Peyer's patch (tissue), 4 donors: ENCODE measurements at places on chromosomes 4 and X. TPM values are rescaled to one million over a fixed set of nuclear protein-coding genes. Genes with fewer than 3 reads are reported as not detected.

DNA sequence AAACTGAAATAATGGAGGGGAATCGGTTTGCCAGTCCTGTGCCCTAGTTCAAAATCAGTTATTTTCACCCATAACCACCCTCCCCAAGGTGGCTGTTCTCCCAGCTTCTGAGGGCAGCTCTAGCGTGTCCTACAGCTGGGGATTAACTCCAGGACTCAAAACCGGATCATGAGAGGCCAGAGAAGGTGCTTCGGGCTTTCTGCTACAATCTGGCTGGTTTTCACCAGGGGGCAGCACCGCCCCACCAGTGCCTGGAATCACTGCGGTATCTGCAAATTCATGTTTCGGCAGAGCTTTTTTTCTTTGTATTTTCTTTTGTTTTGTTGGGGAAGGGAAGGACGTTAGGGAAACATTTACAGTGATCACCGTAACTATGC lies 28.4 kb downstream of the PDHA1 start:
- no peaks in the 10 kb centered on the region for H3K27me3 ChIP-seq
- no peaks in the 10 kb centered on the region for H3K4me1 ChIP-seq
- no peak overlapping the region for H3K27ac ChIP-seq

- DNase-seq = peak; percentile 61
- no peak overlapping the region for H3K4me3 ChIP-seq
- no peaks in the 10 kb centered on the region for H3K27me3 ChIP-seq
- no peak overlapping the region for H3K27ac ChIP-seq
- no peaks in the 10 kb centered on the region for H3K4me1 ChIP-seq
- H3K36me3 ChIP-seq = no peaks in the 10 kb centered on the region
These were observed 272.5 kb downstream of the ARHGAP10 start for GRCh38 chr4:148004228-148004857.

FAM241A gene
- 0.70 TPM for total RNA-seq

- DNase-seq = no peak
- no peaks in the 10 kb centered on the region for H3K36me3 ChIP-seq
- no peak overlapping the region for H3K27ac ChIP-seq
- no peak overlapping the region for H3K4me3 ChIP-seq
- H3K4me1 ChIP-seq = no peaks in the 10 kb centered on the region
These were observed 5.9 kb upstream of the NR3C2 start for GRCh38 chr4:148448141-148448540.

GRCh38 chrX:71475785-71476540 lies 56.9 kb upstream of the OGT start:
- DNase-seq = no peak
- H3K4me1 ChIP-seq = no peaks in the 10 kb centered on the region
- H3K27me3 ChIP-seq = no peaks in the 10 kb centered on the region

GRCh38 chr4:8547912-8548730 lies 32.1 kb upstream of the GPR78 start:
- H3K27ac ChIP-seq = no peak overlapping the region
- H3K4me1 ChIP-seq = no peaks in the 10 kb centered on the region
- no peak for DNase-seq
- no peaks in the 10 kb centered on the region for H3K36me3 ChIP-seq
- H3K27me3 ChIP-seq = no peaks in the 10 kb centered on the region

- no peak overlapping the region for H3K27ac ChIP-seq
- no peaks in the 10 kb centered on the region for H3K4me1 ChIP-seq
- no peak overlapping the region for H3K4me3 ChIP-seq
- H3K27me3 ChIP-seq = no peaks in the 10 kb centered on the region
These were observed 210.8 kb upstream of the TEX13C start for GRCh38 chrX:125108921-125109320.

- no peak overlapping the region for H3K27ac ChIP-seq
- no peak for DNase-seq
- no peaks in the 10 kb centered on the region for H3K27me3 ChIP-seq
- no peaks in the 10 kb centered on the region for H3K4me1 ChIP-seq
- H3K36me3 ChIP-seq = no peaks in the 10 kb centered on the region
These were observed 158.3 kb upstream of the TAPT1 start for GRCh38 chr4:16384576-16384975.

DNA sequence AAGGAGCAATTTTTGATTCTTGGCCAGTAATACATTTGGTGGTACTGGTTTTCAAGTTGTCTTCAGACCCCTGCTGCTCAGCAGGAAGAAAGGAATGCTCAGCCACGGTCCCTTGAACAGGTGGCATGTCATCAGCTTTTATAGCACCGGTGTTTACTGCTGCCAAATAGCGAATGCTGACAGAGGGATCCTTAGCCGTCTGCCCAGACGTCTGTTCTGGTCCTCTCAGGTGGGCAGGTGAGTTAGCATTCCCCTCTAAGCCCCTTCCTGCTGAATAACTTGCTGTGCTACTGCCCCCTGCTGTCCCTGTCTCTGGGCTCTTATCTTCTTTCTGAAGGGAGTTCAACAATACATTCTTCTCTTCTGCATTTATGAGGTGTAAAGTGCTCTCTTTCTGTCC lies 28.4 kb downstream of the BOD1L1 start:
- H3K36me3 ChIP-seq = peaks cover 91% of the 10 kb centered on the region
- no peaks in the 10 kb centered on the region for H3K27me3 ChIP-seq
- H3K4me1 ChIP-seq = no peaks in the 10 kb centered on the region
- no peak overlapping the region for H3K27ac ChIP-seq
- no peak for DNase-seq
- no peak overlapping the region for H3K4me3 ChIP-seq

DNA sequence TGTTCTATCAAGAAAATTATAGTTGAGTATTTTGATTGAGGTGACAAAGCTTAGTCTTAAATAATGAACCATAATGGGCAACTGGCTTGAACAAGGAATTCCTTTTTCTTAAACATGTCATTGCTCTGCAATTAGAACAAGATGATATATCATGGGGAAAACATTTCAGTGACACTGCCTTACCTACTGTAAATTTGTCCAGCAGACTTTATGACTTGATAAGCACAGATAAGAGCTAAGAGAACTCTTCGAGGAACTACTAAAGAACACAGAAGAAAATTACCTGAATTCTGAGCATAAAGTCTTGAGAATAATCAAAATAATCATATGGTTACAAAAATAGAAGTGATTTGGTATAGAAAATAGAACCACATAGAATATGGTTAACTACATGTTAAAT lies 257.8 kb downstream of the PDHA2 start:
- no peak overlapping the region for H3K4me3 ChIP-seq
- no peaks in the 10 kb centered on the region for H3K4me1 ChIP-seq
- DNase-seq = no peak
- no peaks in the 10 kb centered on the region for H3K36me3 ChIP-seq

CNGA1 gene
- 22.2 TPM for total RNA-seq

FAAH2 gene
- total RNA-seq = 17.3 TPM

UGT2B10 gene
- total RNA-seq = not detected

AFF2 gene
- not detected for total RNA-seq

GRCh38 chrX:134026565-134027311 lies 41.3 kb upstream of the GPC3 start:
- H3K27me3 ChIP-seq = no peaks in the 10 kb centered on the region
- no peaks in the 10 kb centered on the region for H3K36me3 ChIP-seq
- no peak overlapping the region for H3K4me3 ChIP-seq

ANK2 gene
- 15.1 TPM for total RNA-seq

CC2D2A gene
- total RNA-seq = 9.4 TPM

DNA sequence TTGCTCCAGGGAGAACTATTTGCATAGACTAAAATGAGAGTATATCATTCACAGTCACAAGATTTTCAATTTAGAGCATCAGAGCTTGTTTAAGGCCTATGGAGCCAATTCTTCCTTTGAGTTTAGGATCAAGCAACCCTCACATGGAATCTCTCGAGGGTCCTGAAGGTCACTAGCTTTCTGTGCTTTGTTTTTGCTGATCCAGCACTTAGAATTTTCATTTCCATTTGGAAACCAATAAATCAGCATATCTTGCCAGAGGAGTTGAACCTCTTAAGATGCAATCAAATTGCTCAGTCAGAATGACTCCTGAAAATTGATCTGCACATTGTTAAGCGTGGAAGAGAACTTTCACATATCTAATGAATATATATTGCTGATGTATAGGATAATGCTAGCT lies 1039.6 kb downstream of the PDHA2 start:
- no peak for DNase-seq
- no peaks in the 10 kb centered on the region for H3K27me3 ChIP-seq
- H3K27ac ChIP-seq = no peak overlapping the region
- H3K36me3 ChIP-seq = no peaks in the 10 kb centered on the region
- no peaks in the 10 kb centered on the region for H3K4me1 ChIP-seq

ENOPH1 gene
- total RNA-seq = 13.1 TPM

GRCh38 chr4:141912831-141913230 lies 276.4 kb downstream of the IL15 start:
- no peaks in the 10 kb centered on the region for H3K27me3 ChIP-seq
- no peak overlapping the region for H3K4me3 ChIP-seq
- DNase-seq = no peak
- H3K27ac ChIP-seq = no peak overlapping the region
- H3K36me3 ChIP-seq = no peaks in the 10 kb centered on the region

GRCh38 chr4:158997660-158998349 lies 105.1 kb upstream of the RAPGEF2 start:
- DNase-seq = no peak
- no peaks in the 10 kb centered on the region for H3K36me3 ChIP-seq
- no peak overlapping the region for H3K27ac ChIP-seq
- H3K4me1 ChIP-seq = no peaks in the 10 kb centered on the region
- no peak overlapping the region for H3K4me3 ChIP-seq
- no peaks in the 10 kb centered on the region for H3K27me3 ChIP-seq

F9 gene
- not detected for total RNA-seq

- H3K27ac ChIP-seq = no peak overlapping the region
- no peaks in the 10 kb centered on the region for H3K36me3 ChIP-seq
- H3K27me3 ChIP-seq = no peaks in the 10 kb centered on the region
- DNase-seq = no peak
- H3K4me3 ChIP-seq = no peak overlapping the region
- H3K4me1 ChIP-seq = no peaks in the 10 kb centered on the region
These were observed 60.9 kb upstream of the SOD3 start for GRCh38 chr4:24734511-24734910.
